ENCODE measurements at places on chromosomes 12 and 14.
A peak's percentile ranks its signal among the peaks of the same experiment; 100 is the strongest.

GRCh38 chr14:100317912-100318808 is 5.0 kb upstream of the SLC25A47 start:
- DNase-seq: no peak

GRCh38 chr14:32820682-32821081 is 118.0 kb upstream of the NPAS3 start:
- no peak for DNase-seq

DNA sequence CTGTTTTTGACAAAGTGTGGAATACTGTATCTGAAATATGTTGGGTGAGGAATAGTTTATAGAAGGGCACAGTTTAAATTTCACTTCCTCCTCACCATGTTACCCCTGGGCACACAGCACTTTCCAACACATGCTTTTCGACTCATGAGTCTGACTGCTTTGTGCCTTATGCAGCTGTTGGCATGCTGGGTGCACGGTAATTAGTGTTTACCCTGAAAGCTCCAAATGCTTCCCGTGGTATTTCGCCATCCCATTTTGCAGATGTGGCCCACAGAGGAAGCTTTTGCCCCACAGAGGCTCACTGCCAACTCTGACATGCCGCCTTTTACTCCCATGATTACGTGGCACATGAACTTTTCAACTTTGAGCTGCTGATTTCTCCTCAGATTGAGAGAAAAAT is 168.6 kb downstream of the PRKCH start:
- no peak for DNase-seq

GRCh38 chr12:14834509-14834908 is 8.8 kb downstream of the ART4 start:
- no peak for DNase-seq

DNA sequence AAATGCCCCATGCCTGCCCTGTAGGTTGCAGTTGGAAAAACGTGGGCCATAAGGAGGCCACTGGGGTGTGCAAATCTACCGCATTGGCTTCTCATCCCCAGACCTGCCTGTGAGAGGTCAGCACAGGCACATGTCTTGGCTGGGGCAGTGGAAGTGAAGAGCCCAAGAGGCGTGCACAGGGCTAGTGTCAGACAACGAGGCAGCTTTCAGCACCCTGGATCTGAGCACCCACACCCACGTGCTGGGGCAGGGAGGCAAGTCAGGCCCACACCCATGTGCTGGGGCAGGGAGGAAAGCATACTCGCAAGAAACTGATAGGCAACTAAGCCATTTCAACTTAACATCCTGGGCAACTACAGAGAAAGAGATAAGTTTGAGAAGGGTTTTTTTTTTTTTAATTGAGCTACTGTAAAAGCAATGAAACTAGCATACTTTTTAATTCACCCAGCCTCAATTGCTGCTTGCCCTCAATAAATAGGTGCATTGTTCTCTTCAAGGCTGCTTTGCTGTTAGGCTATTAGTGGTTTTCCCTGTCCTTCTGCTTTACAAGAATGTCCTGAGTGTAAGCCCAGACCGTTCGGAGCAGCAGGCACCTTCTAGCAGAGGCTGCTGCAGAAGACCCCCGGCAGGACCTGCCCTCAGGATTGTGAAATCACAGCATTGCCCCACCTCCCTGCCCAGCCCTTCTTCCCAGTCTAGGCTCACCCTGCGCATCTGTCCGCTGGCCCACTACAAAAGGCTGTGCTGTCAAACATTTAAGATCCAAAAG is 355.3 kb upstream of the FKBP4 start:
- DNase-seq: no peak

DNA sequence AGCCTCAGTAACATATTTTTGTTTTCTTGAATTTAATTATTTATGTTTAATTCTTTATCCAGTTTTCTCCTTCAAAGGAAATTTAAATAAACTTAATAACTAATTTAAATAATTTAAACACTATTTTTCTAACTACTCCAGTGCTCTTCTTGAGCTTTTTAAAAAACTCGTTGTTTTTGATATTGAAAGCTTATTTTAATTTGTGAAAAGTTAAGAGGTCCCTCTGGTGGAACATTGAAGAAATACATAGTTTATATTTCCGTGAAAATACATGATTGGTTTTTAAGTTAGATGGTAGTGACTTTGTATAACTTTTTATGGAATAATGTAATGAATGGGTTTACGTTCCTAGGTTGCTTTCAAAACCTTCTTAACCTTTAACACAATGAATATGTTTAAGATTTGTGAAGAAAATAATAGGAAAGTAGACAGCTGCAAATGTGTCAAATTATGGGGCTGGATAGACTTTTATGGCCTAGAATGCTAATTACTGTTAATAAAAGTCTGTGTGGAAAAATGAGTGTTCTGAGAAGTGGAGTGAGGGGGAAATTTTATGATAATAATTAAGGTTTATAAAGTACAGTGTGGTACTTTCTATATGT is 45.9 kb upstream of the MSRB3 start:
- DNase-seq: no peak

DNA sequence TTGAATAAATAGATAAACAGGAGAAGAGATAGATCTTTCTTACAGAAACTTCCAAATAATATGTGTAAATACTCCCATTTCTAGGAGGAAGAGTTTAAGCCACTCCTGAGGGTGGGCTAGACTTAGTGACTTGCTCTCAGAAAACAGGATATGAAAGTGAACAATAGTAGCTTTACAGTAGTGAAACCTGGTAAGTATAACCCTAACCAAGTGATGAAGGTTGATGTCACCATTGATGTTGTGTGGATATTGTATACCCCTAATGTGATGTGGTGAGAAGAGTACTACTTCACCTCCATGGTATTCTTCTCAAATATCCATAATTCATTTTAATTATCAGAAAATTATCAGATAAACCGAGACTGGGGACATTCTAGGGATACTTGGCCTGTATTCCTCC is 20.9 kb downstream of the AKAP6 start:
- no peak for DNase-seq

GRCh38 chr14:66746316-66747006 is 238.5 kb downstream of the GPHN start:
- DNase-seq: peak; percentile 1

All from NCI-H345 (cell line).